ENCODE measurements at places on chromosomes 6 and 20.

DNA sequence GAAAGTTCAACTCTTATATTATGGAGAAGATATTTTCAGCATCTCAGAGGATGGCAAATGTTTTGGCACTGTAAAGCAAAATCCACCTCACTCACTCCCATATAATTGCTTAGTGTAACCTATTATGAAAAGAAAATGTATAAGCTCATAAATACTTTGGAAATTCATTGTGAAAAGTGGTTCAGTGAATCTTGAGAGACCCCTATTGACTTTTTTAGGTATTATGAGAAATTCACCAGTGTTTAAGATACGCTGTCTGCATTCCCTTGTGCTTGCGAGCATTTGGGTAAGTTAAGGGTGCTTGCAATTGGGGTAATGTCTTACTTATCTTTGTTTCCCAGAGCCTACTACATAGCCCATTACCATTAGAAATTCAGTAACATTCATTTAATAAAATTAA, 66.3 kb upstream of the BMP5 start:
- no peak for DNase-seq

DNA sequence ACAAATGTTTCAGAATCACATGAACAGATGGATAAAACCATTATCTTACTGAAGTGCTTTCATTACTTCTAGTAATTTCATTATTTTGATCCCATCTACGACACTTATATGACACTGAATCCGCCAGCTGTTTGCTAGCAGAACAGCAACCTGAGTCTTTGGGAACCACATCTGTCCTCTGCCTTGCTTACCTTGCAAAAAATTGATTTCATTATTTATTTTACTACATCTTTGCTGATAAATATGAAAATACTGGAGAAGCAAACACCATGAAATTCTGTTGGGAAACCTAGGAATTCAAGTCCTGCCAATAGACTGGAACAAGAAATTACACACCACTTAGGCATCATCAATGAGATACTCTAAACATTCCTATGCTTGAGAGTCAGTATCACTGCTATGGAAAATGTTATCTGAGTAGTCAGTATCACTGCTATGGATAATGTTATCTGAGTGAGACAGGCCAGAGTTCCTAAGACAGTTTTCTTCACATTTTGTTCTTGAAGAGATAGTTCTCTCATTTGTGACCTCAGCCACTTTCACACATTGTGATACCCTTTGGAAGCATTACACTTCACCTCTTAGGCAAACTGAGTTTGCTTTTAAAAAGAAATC, 91.9 kb downstream of the PDE10A start:
- no peak for DNase-seq

DNA sequence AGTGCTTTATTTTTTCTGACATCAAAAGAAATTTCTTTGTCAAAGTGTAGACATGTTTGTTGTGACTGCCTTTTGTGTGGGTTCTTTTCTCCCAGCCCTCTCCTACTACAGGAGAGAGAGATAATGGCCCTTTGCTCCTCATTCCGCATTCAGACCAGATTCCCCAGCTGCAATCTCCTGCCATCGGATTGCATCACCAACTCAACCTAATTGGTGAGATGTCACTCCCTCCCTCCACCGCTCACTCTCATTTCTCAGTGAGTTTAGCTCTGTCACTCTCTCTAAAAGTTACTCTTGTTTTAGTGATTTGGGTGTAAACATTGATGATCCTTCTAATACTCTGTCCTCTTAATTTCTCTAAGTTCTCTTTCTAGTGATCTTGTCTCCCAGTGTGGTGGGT, 22.7 kb downstream of the UTRN start:
- DNase-seq = no peak

DNA sequence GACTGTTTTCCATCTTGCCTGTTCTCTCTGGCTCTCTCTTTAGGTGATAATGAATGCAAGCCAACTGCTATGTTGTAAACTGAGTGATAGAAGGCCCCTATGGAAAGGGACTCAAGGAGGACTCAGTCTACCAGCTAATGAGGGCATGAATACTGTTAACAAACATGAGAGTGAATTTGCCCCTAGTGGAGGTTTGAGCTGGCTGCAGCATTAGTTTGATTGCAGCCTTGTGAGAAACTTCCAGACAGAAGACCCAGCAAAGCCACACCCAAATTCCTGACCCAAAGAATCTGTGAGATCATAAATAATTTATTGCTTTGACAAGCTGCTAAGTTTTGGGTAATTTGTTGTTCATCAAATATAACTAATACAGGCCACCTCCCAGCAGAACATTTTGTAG, 50.0 kb upstream of the PLCB1 start:
- DNase-seq = no peak

GRCh38 chr6:113560376-113560775, 296.8 kb upstream of the MARCKS start:
- DNase-seq = no peak

DNA sequence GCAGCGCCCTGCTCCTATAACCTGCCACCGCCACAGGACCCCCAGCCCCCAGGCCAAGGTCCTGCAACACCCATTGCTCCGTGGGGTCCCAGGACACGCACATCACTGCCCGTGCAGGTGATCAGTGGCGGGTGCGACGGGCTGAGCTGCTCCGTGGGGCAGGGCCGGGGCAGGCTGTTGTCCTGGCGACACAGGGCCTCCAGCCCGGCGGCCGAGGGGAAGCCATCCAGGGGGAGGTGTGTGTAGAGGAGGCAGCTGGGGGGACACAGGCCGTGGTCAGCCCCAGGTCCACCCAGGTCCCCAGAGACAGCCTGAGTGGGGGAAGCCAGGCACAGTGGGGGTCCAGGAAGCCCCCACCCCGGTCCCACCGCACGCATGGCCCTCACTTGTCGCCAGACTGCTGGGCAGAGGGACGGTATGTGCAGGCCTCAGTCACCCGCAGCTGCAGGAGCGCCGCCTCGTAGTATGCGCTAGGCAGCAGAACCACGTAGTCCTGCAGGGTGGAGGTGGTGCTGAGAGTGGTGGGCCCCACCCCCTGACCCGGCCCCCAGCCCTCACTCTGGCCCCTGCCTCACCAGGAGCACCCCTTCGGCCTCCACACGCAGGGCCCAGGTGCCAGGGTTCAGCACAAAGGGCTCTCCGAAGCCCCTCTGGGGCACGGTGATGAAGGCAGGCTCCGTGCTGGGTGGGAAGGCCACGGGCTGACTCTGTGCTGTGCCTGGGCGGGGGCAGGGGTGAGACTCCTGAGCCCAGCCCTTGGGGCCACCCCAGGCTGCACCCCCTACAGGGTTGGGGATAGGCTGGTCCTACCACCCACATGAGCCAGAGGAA, 30.4 kb downstream of the ADRM1 start:
- DNase-seq = no peak

DNA sequence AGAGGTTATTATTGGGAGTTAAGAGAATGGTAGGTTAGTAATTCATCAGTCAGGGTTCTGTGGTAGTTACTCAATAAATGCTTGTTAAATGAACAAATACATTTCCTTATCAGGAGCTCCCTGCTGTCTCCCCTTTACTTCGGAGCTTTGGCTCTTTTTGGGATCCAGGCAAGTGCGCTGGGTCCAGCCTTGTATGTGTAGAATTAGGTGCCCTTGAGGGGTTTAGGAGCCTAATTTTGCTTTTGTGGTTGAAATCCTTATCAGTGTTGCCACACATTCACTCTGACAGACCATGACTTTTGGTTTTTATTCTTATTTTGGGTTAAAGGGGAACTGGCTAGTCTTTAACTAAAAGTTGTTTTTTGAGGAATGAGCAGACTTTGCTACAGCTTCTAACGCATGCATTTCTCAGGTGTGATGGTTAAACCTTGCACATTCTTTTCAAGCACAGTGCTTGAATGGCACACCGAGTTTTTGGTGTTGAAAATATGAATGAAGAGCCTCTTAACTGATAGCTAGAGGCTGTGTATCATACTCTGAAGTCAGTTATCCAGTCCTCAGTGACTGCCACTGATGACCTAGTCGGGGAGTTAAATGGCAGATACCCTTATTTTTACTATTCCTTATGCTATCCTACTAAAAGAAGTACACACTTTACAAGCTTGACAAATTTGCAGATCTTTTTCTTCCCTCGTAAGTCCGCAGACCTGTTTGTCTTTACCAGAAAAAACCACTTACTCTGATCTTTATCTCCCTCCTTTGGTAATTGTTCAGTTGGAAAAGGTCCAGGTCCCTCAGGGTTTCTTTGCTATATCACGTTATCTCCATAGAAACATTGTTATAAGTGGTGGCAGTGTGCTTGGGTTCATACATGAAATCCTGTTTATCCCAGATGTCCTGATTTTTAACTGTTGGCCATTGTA, 50.7 kb upstream of the PLCG1 start:
- DNase-seq = no peak

GRCh38 chr6:81564470-81565068, 187.9 kb downstream of the TENT5A start:
- no peak for DNase-seq

GRCh38 chr6:126824226-126824625, 294.2 kb upstream of the RSPO3 start:
- DNase-seq = no peak

DNA sequence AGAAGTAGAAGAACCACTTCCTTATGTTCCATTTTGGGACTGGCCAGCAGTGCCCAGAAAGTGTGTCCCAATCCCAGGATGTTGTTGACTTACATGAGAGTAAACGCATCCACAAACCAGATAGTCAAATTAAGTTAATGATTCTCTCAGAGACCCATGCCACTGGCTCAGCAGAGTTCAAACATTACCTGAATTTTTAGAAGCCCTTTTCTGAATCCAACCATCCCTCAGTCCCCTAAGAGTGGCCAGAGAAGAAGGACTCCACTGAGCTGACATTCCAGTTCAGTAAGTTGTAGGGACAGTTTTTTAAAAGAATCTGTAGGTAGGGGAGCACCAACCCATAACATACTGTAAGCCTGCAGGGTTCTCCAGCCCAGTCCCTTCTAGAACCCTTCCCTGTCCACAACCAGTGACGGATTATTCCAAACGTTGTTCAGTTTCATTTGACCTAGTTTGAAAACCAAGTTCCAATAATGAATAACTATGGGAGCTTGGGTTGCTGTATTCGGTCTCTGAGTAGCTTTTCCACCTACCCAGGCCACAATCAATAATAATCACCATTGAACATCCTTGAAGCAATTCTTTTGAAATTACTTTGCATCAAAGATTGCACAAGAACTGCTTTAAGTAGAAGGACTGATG, 153.0 kb downstream of the LPA start:
- no peak for DNase-seq

DNA sequence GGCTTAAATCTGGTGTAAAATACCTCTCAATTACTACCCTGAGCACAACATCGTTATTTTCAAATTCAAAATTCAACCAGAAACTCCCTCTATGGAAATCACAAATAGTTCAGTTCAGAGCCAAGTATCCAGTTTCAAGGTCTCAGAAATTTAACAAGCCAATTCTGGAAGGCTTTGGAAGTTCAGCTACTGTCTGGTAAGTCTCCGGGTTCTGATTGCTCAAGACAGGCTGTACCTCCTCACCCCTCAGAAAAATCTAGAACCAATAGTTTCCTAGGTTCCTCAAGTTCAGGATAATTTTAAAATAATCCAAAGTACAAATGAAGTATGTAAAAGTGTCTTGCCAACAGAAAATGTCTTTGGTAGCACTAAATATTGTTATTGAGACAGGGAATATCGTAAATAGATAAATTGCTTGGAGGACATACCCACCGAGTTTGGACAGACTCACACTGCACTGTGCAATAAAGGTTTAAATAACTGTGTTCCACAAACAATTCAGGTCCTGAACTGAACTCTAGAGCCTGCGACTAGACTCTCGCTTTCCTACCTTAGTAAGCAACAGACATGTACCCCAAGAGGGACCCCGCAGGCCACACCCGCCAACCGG, 729 bp downstream of the ATG5 start:
- no peak for DNase-seq

DNA sequence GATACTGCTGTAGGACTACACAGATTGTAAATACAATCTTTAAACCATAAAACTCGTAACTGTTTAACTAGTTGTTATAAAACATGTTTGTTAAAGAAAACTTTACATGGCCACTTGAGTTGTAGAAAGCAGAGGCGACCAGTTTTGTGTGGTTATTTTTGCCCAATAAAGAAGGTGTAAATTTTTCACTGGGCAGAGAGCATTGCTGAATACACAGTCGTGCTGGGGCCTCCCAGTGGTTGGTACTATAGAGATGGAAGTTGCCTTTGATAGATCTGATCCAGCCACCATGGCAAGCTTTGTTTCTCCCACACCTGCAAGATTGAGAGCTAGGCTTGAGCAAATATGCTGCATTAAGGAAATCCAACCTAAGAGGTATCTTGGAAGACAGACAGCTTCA, 34.0 kb upstream of the YWHAB start:
- DNase-seq = no peak

- no peak for DNase-seq
Measured at GRCh38 chr6:48765352-48765961, 654.5 kb upstream of the PTCHD4 start.

DNA sequence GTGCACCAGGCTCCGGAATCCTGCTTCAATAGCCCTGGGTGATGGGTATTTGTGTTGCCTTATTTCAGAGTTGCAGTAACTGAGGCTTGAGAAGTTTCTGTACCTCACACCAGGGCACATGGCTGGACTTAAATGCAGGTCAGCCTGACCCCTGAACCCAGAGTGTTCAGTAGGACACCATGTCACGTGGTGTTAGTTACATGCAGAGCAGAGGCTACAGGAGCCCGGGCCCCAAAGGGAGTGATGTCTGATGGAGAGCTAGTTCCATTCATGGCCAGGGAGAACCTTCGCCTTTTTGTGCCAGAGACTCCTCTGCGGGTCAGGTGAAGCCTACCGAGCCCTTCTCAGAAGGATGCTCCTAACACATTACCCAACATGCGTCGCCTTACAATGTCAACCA, 161.4 kb upstream of the CST7 start:
- no peak for DNase-seq

DNA sequence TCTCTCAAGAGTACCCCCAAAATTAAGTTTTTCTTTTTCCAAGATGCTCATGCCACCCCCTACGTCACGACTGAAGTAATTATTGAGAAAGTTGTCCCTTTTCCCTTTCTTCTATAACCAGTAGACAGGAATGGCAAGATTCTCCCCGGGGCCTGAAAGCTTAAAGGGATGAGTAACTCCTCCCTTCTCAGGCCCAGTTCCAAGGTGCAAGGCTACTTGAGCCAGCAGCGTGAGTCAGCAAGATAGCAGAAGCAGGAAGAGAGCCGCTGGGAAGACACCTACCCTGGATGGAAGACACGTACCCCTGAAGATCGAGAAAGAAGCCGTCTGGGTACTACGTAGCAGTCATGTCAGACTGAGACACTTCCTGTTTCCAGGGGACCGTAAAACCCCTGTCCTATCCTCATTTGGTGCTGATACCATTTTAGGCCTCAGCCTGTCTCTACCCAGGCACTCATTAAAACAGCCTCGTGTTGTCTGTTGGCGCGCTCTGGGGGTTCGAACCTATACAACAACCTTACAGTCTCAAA, 241.0 kb downstream of the ADGRG6 start:
- no peak for DNase-seq

DNA sequence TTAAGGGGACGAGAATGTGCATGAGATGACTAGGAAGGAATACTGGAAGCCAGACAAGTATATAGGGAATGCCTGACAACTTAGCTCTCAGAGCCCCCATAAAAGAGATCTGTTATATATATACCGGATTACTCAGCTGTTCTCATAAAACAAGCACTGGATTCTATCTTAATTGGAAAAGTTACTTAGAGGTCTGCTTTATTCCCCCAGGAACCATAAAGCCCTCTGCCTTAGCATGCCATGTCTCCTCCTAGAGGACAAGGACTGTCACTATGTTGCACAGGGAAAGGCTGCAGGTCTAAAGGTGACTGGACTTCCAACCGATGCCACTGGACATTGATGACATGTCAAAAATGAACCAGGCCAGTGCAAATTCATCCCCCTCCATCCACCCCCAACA, 6.4 kb downstream of the EXOC2 start:
- no peak for DNase-seq

All from activated CD8-positive, alpha-beta memory T cell treated with anti-CD3 and anti-CD28 coated beads for 48 hours (primary cell).